Stimulated activated CD8-positive, alpha-beta memory T cell treated with anti-CD3 and anti-CD28 coated beads, Interleukin-15, amount 100 ng/mL, for 24 hours (primary cell): ENCODE measurements at places on chromosomes 3 and 15.

GRCh38 chr15:64975390-64975789 is 14.3 kb downstream of the SPG21 start:
- DNase-seq, result no peak

- no peak for DNase-seq
Observed at GRCh38 chr3:162670181-162670580, 1173.6 kb downstream of the OTOL1 start.

- DNase-seq, result no peak
Observed at GRCh38 chr15:26686547-26687187, 86.2 kb downstream of the GABRB3 start.

DNA sequence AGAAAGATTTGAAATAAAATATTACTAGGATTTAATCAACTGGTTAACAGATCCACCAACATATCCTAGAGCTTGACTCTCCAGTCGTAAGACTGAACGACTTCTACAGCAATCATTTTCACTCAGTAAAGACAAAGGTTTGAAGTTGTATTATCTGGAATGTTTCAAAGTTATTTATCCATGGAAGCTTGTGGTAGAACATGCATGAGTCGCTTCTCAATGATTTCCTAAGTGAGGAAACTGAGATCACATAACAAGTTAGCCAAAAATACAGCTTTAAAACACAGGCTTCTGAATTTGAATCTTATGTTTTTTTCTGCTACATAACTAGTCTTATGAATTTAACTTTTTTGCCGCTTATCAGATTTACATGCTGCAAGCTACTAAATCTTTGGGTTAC is 241.8 kb downstream of the FOXP1 start:
- no peak for DNase-seq

DNA sequence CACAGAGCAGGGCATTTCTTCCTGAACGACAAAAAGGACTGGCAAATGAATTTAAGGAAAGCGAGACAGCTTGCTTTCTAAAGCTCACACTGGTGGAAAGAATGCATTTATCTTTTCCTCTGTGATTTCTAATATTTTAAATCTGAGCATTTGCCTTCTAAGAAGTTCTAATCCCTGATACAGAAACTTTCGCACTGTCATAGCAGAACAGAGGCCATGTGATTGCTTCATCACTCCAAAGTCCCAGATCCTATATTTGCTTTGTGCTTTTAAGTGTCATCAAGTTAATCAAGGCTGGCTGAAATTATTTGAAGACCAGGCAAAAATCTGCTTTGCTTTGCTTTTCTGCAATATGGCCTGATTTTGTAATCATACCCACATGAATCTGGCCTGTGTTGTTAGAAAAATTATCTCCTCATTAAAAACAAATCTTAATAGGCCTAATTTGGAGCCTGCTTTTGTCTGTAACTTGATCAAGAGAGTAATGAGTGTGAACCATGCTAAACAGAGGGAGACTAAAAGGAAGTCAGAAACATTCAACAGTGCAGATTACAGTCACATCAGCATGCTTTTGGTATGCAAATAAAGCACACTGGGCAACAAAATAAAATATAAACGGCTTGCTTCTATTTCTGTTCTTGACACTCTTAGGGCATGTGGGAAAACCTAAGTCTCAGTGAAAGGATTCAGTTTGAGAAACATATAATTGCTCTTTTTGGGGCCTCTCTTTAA is 178.2 kb upstream of the ADAMTS9 start:
- DNase-seq, result no peak
